Ammon's horn (tissue), 1 donor: ENCODE measurements at places on chromosomes 2 and 18.
A peak's percentile ranks its signal among the peaks of the same experiment; 100 is the strongest.

DNA sequence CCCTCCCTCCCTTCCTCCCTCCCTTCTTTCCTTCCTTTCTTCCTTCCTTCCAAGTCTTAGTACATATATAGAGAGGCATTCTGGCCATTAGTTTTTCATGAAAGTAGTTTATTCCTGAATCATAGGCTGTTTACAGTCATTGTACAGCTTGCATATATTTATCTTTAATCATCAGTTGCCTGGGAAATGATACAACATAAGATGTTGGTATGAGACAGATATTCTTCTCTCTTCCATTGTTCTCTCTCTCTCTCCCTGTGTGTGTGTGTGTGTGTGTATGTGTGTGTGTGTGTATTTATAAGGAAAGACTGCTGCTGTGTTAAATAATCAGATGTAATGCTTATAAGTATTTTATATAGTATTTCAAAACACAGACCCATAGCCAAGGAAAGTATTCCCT is 289.8 kb upstream of the UBE2E3 start:
- no peak for DNase-seq

DNA sequence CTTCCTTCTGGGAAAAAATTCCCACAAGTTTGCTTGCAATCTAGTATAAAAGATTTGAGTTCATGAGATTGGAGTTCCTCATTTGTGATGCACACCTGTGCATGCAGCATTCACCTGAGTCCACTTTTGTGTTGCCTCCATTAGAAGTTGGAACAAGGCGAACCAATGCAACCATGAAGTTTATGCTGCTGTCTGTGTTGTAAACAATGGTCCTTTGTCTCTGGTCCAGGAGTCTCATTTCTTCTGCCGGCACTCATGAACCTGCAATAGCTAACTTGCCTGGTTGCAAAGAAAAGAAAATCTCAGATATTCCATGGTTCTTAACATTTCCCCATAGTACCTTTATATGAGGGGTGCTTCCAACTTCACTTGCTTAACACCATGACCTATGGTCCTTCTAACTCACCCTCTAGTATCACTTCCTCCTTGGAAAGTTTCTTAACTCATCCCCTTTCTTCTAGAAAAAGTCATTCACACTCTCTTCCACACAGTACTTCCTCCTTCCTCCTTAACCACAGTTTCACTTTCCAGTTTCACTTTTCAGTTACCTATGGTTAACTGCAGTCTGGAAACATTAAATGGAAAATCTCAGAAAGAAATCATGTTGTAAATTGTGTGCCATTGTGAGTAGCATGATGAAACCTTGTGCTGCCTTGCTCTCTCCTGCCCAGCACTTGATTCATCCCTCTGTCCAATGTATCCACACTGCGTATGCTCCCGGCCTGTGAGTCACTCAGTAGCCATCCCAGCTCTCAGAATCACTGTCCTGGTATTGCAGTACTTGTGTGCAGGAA is 128.8 kb upstream of the TRIB2 start:
- peak; percentile 55 for DNase-seq

- no peak for DNase-seq
Observed at GRCh38 chr2:210252699-210253606, 27.7 kb upstream of the ACADL start.

- no peak for DNase-seq
Observed at GRCh38 chr2:48016225-48017019, 110.1 kb upstream of the FBXO11 start.

GRCh38 chr18:3579701-3580100 is 129.7 kb downstream of the TGIF1 start:
- no peak for DNase-seq

DNA sequence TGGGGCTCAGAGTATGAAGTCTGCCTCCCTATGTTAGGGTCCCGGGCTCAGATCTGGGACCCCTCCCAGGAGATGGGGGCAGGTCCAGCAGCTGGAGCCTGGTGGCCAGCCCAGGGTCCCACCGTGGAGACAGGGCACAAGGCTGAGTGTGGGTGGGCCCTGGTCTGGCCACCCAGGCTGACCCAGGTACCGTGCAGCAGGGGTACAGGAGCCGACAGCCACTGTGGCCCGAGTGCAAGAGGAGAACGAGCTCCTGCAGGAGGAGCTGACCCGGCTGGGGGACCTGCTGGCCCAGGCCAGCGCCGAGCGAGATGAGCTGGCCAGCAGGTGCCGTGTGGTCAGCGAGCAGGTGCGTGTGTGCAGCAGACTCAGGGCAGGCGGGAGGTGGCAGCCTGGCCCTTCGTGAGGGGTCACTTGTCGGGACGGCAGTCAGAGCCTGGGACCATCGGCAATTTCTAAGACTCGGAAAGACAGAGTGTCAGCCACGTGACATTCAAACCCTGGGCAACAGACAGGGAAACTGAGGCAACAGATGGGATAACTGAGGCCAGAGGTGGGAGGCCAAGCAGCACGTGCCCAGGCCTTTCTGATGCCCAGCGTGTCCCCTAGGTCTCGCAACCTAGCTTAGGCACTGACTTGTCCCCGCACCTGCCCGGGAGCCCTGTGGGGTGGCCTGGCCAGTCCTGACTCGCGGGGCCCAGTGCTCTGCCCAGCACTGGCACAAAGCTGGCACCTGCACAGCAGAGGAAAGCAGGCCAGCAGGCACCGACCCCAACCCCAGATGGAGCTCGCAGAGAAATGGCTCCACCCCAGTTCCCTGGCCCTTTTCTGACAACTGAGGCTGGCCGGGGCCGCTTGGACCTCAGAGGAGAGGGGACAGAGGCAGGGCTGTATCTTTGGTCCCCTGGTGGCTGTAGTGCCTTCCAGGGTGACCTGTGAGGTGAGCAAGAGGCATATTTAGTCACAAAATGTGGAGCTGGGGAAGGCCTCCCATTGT is 13.9 kb downstream of the CROCC2 start:
- no peak for DNase-seq

DNA sequence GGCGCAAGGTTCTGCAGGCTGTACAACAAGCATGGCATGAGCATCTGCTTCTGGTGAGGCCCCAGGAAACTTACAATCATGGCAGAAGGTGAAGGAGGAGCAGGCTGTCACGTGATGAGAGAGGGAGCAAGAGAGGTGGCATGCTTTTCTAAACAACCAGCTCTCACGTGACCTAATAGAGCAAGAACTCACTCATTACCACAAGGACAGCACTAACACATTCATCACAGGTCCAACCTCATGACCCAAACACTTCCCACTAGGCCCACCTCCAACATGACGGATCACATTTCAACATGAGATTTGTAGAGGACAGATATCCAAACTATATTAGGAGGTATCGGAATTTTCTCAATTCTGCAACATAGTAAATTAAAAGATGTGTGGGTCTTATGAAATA is 108.8 kb upstream of the DLX2 start:
- DNase-seq, result no peak

DNA sequence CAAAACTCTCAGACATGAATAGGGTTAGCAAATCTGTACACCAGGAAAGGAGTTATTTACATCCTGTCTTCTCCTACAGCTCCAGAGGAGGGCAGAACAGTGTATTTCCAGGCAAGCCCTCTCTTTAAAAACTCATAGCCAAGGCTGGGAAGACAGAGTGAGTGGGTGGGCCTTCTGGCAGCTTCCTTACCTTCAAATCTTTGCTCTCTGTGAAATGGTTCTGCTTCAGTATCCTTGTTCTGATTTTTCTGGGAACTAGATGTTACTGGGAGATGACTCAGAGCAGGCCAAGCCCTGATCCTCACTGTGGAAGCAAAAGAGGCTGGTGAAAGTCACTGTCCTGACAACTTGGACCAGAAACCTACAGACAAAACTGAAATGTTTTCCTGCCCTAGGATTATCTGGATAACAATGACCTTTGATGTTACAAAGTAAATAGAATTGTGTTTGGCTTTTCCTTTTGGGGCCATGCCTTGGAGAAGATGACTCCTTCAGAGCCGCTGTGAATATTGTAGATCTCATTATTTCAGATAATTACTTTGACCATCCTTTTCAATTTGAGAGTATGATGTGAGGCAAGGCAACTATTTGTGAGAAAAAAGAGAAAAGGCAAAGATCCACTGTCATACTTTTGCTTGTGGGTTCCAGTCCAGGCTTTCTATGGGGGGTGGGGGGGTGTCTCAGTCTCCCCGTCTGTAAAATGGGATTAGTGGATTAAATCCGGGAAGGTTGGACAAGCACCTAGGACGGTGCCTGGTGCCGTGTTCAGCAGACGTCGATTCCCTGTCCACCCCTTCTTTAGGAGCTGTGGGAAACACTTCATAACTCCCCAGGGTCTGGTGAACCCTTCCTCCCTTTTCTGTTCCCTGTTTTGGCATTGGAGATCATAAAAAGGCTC is 644 bp upstream of the QPCT start:
- no peak for DNase-seq

DNA sequence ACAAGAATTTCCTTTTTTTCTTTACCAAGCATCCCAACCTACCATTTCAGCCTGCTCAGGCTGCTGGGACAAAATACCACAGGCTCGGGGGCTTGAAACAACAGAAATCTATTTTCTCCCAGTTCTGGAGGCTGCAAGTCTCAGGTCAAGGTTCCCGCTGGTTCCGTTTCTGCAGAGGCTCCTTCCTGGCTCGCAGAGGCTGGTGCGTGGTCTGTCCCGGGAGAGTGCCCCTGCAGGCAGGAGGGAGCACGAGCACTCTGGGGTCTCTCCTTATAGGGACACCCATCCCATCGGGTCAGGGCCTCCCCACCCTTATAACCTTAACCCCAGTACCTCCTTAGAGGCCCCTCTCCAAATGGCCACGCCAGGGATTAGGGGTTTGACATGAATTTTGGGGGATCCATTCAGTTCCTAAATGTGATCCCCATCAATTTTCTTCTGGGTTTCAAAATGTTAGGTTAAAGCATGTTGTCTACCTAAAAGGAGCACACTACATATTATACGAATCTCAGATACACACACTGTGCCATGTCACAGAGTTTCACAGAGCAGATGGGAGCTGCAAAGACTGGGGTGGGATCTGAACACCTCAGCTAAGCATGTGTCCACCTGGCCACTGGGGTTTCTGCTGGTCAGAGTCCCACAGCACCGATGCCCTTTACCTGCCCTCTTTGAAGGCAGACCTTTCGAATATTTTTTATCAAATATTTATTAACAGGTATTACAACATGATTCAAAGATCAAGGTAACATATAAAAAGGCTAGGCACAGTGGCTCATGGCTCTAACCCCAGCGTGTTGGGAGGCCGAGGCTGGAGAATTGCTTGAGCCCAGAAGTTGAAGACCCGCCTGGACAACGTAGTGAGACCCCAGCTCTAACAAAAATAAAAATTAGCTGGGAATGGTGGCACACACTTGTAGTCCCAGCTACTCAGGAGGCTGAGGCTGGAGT is 17.6 kb upstream of the ADI1 start:
- DNase-seq, result no peak

- no peak for DNase-seq
Observed at GRCh38 chr2:8153258-8153718, 528.6 kb upstream of the ID2 start.

DNA sequence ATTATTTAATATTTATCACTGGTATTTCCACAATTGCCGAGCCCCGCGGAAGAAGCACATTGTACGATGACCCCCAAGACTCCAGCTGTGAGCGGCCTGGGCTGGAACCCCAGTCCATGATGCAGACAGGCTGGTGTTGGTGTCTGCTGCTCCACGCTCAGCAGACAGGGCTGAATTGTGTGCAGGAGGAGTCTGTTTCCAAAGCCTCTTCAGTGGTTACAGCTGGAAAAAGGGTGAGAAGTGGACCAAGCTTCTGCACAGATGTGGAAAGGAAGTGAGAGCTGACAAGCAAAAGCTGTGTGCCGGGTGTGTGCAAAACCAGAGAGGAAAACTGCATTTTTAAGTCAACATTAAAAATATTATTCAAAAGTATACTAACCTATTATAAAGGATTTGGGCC is 500.4 kb downstream of the GALR1 start:
- no peak for DNase-seq

GRCh38 chr2:8546612-8547283 is 135.1 kb upstream of the ID2 start:
- DNase-seq, result no peak

DNA sequence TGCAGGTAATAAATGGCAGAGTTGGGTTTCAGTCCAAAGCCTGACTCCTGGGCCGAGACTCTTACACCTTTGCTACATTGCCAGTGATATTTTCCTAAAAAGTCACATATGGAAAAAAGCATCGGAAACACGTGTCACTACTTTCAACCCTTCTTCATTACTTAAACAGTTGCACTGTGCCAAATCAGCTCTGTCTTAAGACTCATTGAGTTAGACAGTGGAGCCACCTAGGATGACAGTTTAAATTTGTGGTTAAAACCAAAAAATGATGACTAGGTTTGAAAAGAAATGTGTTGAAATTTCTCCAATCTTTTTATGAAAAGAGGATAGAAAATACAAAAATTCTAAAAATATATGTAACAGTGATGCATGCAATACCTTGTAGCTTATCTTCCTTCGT is 97.5 kb downstream of the TMEM247 start:
- DNase-seq, result no peak
